ENCODE measurements at places on chromosomes 1 and 21. TPM values are rescaled to one million over a fixed set of nuclear protein-coding genes. Genes with fewer than 3 reads are reported as not detected.

PROX1 gene
- total RNA-seq: 55.2 TPM

RGS13 gene
- total RNA-seq: not detected

HCN3 gene
- total RNA-seq: 1.6 TPM

PDZK1 gene
- total RNA-seq: not detected

TRNP1 gene
- total RNA-seq: 17.8 TPM

CR1 gene
- total RNA-seq: 0.92 TPM

CACHD1 gene
- total RNA-seq: 1.9 TPM

LGR6 gene
- total RNA-seq: 2.7 TPM

GPR37L1 gene
- total RNA-seq: not detected

TP73 gene
- total RNA-seq: not detected

PROK1 gene
- total RNA-seq: 2.1 TPM

ACP6 gene
- 18.1 TPM for total RNA-seq

TLR5 gene
- 0.25 TPM for total RNA-seq

MEF2D gene
- 92.3 TPM for total RNA-seq

CASQ2 gene
- total RNA-seq: 1,309 TPM

BMP8B gene
- total RNA-seq: 0.42 TPM
